A549 treated with CORT108297 at 1 μM for 4 hours (cell line): ENCODE measurements at places on chromosomes 12 and 14. TPM values are rescaled to one million over a fixed set of nuclear protein-coding genes. Genes with fewer than 3 reads are reported as not detected.

The PNN gene
- 38.7 to 58.4 TPM (median 44.1 TPM) in 5 replicates for total RNA-seq

The VDR gene
- total RNA-seq: 2.6 to 3.1 TPM (median 2.8 TPM) in 5 replicates

The LMO3 gene
- total RNA-seq: not detected in 5 replicates

The EIF2S3B gene
- 0.53 to 0.88 TPM (median 0.65 TPM) in 5 replicates for total RNA-seq

The SDR9C7 gene
- total RNA-seq: not detected in 5 replicates

The SEL1L gene
- total RNA-seq: 15.7 to 26.5 TPM (median 22.9 TPM) in 5 replicates

The ADCY4 gene
- total RNA-seq: not detected in 5 replicates

The KRT72 gene
- total RNA-seq: 0.05 TPM in 1 of 5 replicates, not detected in the others

The SALL2 gene
- total RNA-seq: 0.76 to 1.4 TPM (median 1.0 TPM) in 5 replicates

The AMIGO2 gene
- 94.6 to 163 TPM (median 140 TPM) in 5 replicates for total RNA-seq

The RTL1 gene
- total RNA-seq: 0.26 to 0.31 TPM (median 0.30 TPM) in 5 replicates

The CCDC177 gene
- 0.02 to 0.03 TPM in 2 of 5 replicates, not detected in the others for total RNA-seq
